ENCODE measurements at places on chromosomes 2 and 18.
A peak's percentile ranks its signal among the peaks of the same experiment; 100 is the strongest.

DNA sequence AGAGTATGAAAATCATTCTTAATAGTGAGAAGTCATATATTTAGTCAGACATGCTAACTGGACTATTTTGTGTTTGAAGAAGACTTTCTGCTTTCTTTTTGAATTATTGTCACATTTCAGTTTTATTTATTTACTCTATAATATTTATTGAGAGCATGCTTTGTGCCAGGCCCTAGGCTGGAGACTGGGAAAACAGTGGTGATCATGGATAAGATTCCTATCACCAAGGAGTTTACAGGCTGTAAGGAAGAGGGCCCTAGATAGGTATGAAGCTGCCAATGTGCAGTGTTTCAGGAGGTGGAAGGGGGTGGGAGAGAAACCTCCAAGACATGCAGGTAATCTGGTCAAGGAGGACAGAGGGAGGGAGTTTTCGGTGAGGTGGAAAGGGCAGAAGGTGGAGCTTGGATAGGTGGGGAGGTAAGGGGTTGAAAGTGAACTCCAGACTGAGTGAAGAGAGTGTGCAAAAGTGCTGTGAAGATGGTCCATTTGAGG is 207.5 kb downstream of the ARHGAP15 start:
- no peak for DNase-seq

- DNase-seq, result peak; percentile 64
These were observed at the start of gene HOXD8 for GRCh38 chr2:176128982-176129796. HOXD8 (plus strand) TSS chr2:176129705; CDS start chr2:176130367, 662 bp downstream.

GRCh38 chr2:70141212-70141901 is 49.5 kb downstream of the C2orf42 start:
- peak; percentile 35 for DNase-seq

- DNase-seq, result no peak
These were observed 434.2 kb upstream of the SLC8A1 start for GRCh38 chr2:40886100-40886499.

GRCh38 chr18:74778191-74778847 is 180.6 kb downstream of the ZNF407 start:
- DNase-seq, result no peak

- no peak for DNase-seq
These were observed 105.4 kb upstream of the FAM110C start for GRCh38 chr2:151553-152334.

DNA sequence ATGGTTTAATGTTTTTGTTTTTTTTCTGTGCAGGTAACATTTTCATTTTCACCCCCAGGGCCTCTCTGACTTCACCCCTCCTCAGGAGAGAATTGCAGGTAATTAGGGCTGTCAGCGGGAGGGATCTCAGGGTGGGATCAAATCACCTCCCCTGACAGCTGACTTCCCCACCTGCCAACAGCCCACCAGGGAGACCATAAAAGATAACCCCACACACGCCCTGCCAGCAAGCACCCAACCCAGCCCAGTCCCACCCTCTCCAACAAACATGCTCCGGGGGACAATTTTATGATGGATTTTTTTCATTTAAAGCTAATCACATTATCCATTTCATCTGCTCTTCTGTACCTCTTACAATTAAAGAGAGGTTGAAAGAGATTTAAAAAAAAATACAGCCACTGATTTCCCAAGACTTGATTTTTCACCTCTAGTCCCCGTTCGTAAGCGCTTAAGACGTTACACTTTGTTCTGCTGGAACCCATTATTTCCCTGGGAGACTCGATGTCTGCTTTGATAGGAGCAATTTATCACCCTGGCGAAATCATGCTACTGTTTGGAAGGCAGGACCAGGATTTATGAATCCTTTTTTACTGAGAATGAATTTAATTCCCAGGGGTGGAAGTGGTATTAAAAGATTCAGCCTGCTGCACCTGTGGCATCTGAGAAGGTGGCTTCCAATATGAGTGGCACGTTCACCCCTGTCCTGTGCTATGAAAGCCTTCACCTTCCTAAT is 232.9 kb upstream of the ID2 start:
- DNase-seq, result no peak

DNA sequence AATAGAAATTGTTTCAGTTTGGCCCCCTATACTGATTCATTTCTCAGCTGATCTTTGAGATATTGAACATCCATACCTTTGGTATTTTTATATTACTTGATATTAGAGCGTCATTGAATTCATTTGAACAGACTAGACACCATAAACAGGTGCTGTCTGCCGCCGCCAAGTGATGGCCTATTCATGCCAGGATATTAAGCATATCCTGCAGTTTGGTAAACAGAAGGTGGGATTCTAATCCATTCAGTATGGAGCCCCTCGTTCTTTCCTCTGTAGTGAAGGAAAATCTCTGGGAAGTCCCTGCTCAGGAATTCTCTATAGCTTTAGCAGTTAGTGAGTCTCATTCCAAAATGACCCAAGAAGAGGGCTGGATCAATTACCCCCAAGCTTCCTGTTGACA is 23.0 kb upstream of the CD28 start:
- DNase-seq, result no peak

GRCh38 chr2:181120625-181121024 is 140.2 kb downstream of the UBE2E3 start:
- no peak for DNase-seq

DNA sequence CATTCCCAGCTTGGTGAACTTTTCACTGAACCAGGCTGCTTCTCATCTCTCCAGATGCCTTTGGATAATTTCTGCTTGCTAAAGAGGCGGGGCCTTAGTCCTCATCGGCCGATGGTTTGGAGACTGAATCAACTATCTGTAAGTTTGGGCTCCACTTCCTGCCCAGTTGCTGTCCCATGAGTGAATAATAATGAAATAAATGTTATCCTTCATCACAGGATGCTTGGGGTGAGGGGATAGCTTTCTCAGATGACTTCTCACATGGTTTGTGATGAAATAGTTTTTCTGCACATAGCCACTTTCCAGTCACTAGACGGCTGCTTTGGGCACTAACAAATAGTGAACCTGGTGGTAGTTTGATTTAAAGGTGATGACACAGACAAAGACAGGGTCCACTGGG is 376.6 kb upstream of the TRIB2 start:
- no peak for DNase-seq

GRCh38 chr18:13178976-13179375 is 39.6 kb upstream of the LDLRAD4 start:
- no peak for DNase-seq

GRCh38 chr2:236505041-236505440 is 64.6 kb upstream of the ACKR3 start:
- DNase-seq, result no peak

- DNase-seq, result no peak
These were observed 18.5 kb upstream of the IL36G start for GRCh38 chr2:112959109-112959812.

DNA sequence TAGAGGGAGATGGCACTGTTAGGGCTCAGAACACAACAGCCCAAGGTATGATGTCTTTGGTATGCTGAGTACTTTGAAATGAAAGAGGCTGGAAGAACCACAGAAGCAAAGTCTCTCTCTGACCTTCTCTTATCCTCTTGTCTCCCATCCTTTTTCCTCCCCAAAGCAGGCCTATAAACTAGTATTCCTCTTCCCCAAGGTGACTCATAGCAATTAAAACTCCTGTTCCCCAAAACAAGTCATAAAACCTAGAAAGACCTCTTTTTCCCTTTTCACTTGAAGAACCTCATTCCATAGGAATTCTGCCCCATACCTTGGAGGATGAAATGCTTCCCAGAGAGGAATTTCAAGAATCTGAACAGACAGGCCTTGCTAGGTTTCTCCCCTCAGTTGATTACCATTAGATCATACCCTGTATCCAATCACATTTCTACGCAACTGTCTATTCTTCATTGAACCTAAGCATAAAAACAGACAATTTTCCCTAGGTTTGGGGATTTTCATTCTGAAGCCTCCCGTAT is 25.7 kb downstream of the MDH1 start:
- no peak for DNase-seq

DNA sequence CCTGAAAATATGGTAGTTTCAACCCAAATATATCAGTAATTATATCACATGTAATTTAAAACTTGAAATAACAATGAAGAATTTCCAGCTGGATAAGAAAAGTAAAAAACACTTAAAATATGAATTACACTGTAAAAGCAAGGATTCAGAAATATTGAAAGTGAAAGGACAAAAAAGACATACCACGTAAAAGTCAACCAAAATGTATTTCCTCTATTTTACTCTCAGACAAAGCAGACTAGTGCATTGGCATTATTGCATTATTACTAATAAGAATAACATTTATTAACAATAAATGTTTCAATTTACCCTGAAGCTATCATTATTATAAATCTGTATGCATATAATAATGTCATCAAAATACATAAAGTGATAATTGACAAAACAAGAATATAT is 445.1 kb upstream of the TRIB2 start:
- DNase-seq, result no peak

- DNase-seq, result peak; percentile 32
These were observed 61.5 kb upstream of the KLF7 start for GRCh38 chr2:207227062-207227748.

GRCh38 chr2:141075753-141076152 is 1055.1 kb downstream of the LRP1B start:
- DNase-seq, result no peak

- no peak for DNase-seq
These were observed 246.3 kb downstream of the SOX11 start for GRCh38 chr2:5938566-5938896.

DNA sequence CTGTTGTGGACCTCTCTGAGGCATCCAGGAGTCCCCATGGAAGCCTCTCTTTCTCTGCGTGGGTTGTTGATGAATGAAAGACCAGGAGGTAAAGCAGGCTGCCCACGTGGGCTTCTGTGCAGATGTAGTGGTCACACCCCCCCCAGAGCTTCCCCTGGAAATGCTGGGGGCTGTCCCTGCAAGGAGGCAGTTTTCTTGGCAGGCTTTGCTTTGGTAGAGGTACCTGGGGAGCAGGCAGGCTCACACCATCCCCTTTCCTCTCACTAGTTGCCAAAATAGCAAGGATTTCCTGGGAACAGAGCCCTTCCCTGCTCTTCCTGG is 97.6 kb upstream of the MAP3K20 start:
- DNase-seq, result no peak

GRCh38 chr2:161571051-161571429 is 53.2 kb upstream of the SLC4A10 start:
- DNase-seq, result no peak

DNA sequence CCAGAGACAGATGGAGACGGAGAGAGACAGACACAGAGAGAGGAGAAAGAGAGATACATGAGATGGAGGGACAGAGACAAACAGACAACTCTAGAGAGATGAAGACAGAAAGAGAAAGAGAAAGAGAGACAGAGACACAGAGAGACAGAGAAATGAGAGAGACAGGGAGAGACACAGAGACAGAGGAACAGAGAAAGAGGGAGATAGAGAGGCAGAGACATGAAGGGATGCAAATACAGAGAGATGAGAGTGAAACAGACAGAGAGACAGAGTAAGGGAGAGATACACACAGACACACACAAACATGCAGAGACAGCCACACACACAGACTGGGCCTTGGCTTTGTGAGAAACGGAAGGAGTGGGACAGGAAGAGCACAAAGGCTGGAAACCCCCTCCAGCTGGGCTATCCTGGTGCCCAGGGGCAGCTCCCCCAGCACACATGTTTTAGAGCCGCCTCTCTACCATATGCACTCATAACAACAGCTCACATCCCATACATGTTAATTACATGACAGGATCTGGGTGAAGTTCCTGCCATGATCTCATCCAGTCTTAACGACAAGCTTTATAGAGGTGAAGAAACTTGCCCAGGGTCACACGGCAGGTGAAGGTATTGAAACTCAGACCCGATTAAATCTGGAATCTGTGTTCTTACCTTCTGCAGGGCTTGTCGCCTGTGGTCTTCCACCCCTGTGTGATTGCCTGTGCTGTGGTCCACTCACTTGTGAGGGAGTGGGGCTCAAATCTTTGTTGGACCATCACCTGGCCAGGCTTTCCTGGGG is 32.4 kb downstream of the IL18R1 start:
- DNase-seq, result no peak

- DNase-seq, result no peak
These were observed 55.6 kb upstream of the MAP4K3 start for GRCh38 chr2:39492716-39493115.

GRCh38 chr18:2914185-2914880 is 67.5 kb downstream of the EMILIN2 start:
- DNase-seq, result peak; percentile 77

DNA sequence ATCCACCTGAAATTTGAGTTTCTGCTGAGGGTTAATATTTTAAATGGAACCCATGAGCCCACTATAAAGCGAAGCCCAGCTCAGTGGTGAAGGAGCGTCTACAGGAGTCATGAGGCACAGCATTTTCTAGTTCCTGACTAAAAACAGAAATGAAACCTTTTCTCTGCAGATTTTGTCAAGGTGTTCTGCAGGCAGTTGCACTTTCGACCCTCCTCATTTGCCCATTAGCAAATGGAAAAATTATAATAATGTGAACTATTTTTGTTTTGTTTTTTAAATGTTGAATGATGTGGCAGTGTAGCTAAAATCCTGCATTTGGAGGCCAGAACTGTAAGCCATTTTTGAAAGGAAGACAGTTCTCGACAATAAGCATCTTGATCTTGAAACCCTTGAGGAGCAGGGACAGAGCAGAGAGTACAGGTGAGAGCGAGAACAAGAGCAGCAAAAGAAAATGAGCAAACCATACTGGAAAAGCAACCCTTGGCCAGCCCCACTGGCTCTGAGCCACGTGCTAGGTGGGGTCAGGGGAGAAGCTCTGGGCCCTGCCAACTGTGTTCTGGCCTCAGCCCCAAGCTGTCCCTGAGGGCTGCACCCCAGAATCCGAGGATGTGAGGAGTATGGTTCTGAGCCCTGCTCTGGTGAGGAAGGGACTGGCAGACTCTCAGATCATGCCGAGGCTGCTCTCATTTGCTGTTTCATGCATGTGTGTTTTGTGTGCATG is 26.4 kb upstream of the COPS8 start:
- DNase-seq, result peak; percentile 32

GRCh38 chr18:34121200-34121721 is 103.5 kb downstream of the NOL4 start:
- no peak for DNase-seq

DNA sequence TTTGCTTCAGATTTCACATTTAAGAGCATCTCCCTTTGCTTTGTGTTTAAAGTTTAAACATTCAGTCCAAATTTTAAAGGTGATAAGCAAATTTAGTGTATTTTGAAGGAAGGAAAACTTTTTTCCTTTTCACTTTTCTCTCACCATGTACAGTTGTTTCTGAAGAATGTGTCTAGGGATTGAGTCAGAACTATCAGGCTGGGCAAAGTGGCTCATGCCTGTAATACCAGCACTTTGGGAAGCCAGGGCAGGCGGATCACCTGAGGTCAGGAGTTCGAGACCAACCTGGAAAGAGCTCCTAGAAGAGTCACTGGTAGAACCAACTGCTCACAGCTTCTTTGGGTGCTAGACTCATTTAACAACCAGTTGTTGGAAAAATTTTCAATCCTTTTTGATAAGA is 327.0 kb upstream of the THUMPD2 start:
- DNase-seq, result no peak
